ENCODE measurements at places on chromosomes 7 and 10. TPM values are rescaled to one million over a fixed set of nuclear protein-coding genes. Genes with fewer than 3 reads are reported as not detected.

The EFCAB10 gene
- not detected for total RNA-seq

DNA sequence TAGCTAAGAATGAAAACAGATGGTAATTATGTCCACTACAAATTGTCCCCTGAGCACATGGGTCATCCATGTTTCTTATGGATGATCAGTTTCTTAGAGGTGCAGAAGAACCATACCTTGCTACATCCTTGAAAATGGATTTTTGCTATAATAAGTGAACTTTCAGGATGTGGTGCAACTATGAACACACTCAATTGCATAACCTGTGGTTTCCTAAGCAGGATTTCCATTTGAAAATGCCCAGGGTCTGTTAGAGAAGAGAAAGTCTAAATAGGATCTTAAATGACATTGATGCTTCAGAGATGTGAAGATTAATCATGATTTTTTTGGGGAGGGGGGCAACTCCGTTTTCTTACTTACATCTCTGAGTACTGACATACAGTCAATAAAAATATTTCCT, 39.6 kb upstream of the CACNB2 start:
- DNase-seq, result no peak

- no peak for DNase-seq
These were observed 43.9 kb downstream of the SH3PXD2A start for GRCh38 chr10:103811463-103811862.

DNA sequence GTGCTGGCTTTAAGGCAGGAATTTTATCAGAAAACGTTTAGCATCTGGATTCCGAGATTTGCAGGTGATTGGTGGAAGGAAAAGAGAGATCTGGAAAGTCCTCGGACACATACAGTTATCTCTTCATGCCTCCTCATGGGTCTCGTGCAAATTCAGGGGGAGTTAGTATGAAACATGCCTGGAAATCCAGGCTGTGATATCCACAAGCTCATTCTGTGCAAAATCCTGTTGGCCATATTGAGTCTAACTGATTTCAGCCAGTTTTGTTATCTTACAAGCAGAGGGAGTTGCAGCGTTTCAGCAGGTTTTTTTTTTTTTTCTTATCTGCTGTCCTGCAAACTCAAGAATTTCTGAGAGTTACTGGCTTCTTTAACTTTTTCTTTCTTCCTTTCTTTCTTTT, 411.5 kb downstream of the GALNT17 start:
- no peak for DNase-seq

DNA sequence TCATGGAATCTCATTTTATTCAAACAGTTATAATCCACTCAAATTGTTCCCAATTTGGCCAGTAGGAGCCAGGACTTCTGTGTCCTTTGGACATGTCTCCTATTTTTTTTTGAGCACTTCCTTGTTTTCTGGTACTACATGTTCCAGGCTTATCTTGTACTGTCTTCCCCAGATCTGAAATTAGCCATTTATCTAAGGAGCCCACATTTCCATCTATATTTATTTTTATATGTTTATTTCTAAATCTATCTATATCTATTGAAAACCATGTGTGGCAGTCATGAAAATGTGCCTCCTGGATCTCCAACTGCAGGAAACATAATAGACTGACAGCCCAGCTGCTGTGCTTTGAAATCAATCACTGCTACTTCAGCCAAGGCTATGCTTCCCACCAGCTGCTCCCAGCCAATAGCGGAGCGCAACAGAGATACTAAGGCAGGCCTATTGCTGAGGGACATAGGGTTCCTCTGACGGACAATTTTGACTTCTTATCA, 147.1 kb downstream of the LRRC4 start:
- DNase-seq, result no peak
